ENCODE measurements at places on chromosomes 1 and 21.
A peak's percentile ranks its signal among the peaks of the same experiment; 100 is the strongest.

- no peak for DNase-seq
These were observed 173.4 kb downstream of the TOMM20 start for GRCh38 chr1:234955107-234955731.

- peak; percentile 52 for DNase-seq
These were observed 757 bp upstream of the NRIP1 start for GRCh38 chr21:15065392-15066122.

DNA sequence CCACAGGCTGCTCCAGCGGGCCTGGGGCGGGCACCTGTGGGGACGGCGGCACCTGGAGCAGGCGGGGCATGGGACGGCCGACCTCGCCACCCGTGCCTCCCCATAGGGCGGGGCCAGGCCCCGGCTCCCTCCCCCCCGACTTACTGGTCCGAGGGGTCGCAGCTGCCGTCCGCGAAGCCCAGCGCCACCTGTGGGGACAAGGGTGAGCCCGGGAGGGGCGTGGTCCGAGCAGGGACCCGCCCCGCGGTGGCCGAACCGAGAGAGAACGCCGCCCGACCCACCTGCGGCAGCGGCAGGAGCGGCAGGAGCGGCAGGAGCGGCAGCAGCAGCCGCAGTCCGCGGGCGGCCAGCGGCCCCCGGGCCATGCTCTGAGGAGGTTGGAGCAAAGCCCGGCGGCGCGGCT, at the start of gene TMEM52:
Gene TMEM52, minus strand, starts transcription at position 379 of the 403 bp plus-strand sequence. Its CDS starts 14 bp downstream, at position 365.
- DNase-seq: no peak

GRCh38 chr1:218546314-218546713, 201.2 kb downstream of the TGFB2 start:
- DNase-seq: no peak

DNA sequence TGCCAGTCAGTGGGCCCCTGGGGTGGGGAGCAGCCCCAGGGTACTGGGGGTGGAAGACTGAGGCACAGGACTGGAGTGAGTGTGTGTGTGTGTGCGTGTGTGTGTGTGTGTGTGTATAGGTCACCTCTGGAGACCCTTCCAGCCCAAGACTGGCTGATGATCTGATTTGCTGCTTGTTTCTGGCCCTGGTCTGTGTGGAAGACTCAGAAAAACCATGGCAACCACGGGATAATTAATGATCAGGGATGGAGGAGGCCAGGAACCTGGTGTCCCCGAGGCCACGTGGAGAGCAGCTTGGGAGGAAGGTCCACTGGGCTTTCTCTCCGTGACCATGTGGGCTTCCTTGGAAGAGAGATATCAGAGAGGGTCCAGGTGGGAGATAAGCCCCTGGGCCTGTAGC, 4.8 kb upstream of the ACTL8 start:
- no peak for DNase-seq

DNA sequence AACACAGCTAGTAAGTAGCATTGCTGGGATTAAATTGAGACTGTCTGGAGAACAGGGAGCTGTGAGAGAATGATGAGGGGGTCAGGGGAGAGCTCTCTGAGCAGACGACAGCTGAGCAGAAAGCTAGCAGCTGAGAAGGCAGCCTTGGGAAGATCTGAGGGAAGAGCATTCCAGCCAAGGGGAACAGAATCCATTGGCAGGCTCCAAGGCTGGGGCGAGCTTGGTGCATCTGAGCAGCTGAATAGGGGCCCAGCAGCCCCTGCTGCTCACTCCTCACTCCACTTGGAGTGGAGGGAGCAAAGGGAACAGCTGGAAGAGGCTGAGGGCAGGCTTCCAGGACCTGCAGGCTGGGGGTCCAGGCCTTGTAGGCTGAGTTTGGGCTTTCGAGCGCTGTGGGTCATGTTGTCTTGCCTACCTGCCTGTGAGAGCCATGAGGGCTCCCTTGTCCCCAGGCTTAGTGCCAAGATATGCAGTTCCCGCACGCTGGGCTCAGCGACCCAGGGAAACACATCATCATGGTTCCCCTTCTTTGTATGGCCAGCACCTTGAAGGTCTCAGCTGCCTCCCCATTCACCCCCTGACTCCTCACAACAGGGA, 10.5 kb downstream of the ACOT11 start:
- DNase-seq: no peak

DNA sequence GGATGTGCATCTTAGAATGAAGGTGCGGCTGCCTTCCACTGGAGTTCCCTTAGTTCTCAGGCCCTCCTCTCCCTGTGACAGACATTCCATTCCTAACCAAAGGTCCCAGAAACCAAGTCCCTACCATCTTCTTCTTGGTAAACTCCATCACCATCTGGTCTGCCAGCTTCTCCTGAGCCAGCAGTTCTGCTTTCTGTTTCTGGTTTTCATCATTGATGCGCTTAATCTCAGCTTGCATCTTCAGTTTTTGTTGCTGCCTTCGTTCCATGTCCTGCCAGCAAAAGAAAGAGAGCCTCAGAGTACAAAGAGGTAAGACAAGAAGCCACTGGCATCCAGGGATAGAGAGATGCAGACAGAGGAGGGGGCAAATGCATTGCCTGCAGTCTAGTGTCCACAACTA, 18.0 kb upstream of the VSIG8 start:
- no peak for DNase-seq

DNA sequence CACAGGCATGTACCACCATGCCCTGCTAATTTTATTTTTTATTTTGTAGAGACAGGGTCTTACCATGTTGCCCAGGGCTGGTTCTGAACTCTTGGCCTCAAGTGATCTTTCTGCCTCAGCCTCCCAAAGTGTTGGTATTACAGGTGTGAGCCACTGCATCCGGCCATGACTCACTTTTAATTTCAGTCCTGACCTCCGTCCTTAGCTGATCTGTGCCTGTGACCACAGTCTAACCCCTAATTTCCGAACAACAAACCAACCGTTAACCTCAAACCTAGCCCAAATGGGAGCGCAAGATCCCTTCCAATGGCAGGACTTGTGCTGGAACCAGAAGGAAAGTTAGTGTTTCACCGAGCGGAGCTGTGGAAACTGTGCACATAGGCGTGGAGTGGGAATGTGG, 29.3 kb upstream of the MAN1C1 start:
- no peak for DNase-seq

- DNase-seq: no peak
These were observed 40.0 kb downstream of the FCRL5 start for GRCh38 chr1:157512036-157512969.

- no peak for DNase-seq
These were observed 208.0 kb upstream of the DEPDC1 start for GRCh38 chr1:68704800-68705443.

GRCh38 chr1:94801919-94802546, 18.1 kb upstream of the SLC44A3 start:
- DNase-seq: peak; percentile 53

DNA sequence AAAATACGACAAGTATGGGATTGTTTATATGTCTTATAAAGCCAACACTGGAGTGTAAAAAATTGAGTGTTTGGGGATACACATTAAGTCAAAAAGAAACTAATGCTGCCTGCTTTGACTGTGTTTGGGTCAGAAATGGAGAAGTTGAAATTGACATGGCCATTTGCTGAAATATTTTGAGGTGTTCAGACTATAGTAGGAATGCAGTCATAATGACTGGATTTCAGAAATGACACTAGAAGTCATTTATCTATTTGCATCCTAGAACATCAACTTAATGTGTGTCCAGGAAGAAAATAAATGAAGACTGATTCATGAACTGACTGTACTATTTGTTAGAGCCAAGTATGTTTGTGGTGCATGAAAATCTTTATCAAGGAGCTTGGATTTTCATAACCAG, 28.4 kb downstream of the RASAL2 start:
- DNase-seq: no peak

- DNase-seq: no peak
These were observed 1.9 kb downstream of the AMPD2 start for GRCh38 chr1:109621379-109622136.

GRCh38 chr1:230270559-230271281, 155.4 kb downstream of the PGBD5 start:
- peak; percentile 13 for DNase-seq

- peak; percentile 44 for DNase-seq
These were observed 1.1 kb downstream of the TXNIP start for GRCh38 chr1:145995148-145995881.

GRCh38 chr1:35847935-35848565, 35.0 kb upstream of the AGO1 start:
- DNase-seq: no peak

DNA sequence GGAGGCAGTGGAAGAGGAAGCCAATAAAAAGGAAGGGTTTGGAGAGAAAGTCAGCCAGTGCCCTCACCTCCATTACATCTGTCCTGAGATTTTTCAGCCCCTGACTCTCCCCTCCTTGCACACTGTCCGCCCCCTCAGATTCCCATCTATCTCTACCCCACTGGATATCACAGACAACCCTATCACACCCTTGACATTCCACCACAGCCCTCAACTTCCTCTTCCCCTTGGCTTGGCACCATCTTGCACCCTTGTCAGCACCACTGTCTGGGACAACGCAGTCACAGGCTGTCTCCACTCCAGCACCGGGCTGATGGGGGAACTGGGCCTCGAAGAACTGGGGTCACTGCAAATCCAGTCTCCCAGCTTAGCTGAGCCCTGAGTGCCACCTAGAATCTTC, 14.2 kb upstream of the PLEKHA6 start:
- DNase-seq: no peak

- DNase-seq: peak; percentile 20
These were observed 3.2 kb upstream of the SAMD13 start for GRCh38 chr1:84298328-84298683.

GRCh38 chr1:41426201-41426890, 58.1 kb downstream of the EDN2 start:
- DNase-seq: no peak

GRCh38 chr1:30820299-30820698, 62.7 kb upstream of the LAPTM5 start:
- no peak for DNase-seq

Measured in hematopoietic multipotent progenitor cell treated with erythropoietin and hydrocortisone succinate and interleukin-3 and kit ligand, for 15 days (in vitro differentiated cells).